ENCODE measurements at places on chromosomes 4 and X. TPM values are rescaled to one million over a fixed set of nuclear protein-coding genes. Genes with fewer than 3 reads are reported as not detected.

The PABPC1L2A gene
- total RNA-seq: not detected

DNA sequence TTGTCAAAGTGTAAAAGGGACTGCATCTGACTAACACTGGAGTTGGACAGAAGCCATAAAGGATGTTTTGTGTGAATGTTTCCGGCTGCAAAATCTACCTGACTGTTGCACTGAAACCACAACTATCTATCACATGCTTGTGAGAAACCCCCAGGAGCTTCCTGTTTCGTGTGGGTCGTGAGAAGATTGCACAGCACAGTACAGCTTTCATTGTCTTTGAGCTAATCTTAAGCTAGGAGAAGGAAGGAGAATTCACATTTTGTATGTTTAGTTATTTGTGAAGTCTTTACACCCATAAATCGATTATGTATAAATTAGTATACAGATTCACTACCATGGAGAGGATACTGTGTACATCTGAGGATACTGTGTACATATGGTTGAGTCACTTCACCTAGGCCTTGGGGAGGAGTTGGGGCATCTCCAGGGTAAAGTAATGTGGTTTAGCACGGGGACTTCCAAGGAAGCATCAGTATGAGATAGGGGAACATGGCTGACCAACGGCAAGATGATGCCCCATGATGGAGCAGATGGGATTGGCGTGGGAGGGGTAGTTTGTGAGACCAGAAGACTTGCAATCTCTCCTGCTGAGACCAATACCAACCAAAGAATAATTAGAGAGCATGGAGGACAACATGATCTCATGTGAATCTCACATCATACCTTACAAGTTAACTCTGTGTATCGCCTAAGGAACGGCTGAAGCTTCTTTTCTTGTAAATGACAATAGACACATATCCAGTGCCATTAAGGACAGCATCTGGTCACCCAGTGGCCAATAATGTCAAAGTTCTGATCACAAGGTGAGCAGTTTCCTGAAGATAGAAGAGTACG lies 43.1 kb upstream of the FAM9C start:
- no peak for DNase-seq

GRCh38 chrX:39484159-39485068 lies 613.3 kb downstream of the BCOR start:
- DNase-seq: no peak

DNA sequence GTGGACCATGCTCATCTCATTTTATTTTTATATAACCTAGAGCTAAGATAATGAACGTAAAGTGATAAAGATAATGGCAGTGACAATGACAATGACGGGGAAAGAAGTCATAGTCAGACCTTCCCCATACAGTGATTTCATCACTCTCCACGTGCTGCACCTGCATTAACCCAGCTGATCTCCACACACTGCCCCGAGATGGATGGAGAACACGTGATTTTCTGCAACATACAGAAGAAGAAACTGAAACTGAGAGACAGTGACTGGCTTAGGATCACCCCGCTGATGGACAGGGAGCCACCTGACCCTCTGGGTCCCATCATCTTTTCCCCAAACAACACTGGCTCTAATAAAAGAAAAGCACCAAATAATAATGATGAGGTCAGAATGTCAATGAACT lies 22.0 kb downstream of the EVC2 start:
- no peak for DNase-seq

GRCh38 chr4:8533274-8533865 lies 46.8 kb upstream of the GPR78 start:
- DNase-seq: no peak

All from kidney (tissue), 22 donors.